Stimulated activated effector memory CD8-positive, alpha-beta T cell treated with anti-CD3 and anti-CD28 coated beads, Interleukin-12 subunit alpha, Interleukin-12 subunit beta, amount 100 ng/mL, for 72 hours (primary cell): ENCODE measurements at places on chromosomes 5 and 9.

DNA sequence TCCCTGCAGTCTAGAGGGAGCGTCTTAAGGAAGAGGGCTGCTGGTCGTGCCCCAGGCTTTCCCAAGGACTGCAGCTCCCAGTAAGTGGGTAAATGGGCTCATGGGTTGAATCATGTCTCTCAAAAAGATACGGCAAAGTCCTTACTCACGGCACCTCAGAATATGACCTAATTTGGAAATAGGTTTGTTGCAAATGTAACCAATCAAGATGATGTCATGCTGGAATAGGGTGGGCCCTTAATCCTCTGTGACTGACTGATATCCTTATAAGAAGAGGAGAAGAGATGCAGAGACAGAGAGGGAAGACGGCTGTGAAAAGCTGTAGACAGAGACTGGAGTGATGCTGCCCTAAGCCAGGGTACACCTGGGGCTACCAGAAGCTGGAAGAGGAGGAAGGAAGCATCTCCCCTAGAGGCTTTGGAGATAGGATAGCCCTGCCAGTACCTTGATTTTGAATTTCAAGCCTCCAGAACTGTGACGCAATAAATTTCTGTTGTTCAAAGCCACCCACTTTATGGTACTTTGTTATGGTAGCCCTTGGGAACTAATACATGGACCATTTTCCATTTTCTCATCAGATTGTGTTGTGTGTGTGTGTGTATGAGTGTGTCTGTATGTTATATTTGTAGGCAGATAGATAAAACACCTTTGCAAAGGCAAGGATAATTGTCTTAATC lies 15.0 kb downstream of the GALNT10 start:
- no peak for DNase-seq

- DNase-seq: no peak
Measured at GRCh38 chr5:6788956-6789649, 75.9 kb downstream of the TENT4A start.

GRCh38 chr9:81620002-81620390 lies 69.4 kb downstream of the TLE1 start:
- DNase-seq: no peak

DNA sequence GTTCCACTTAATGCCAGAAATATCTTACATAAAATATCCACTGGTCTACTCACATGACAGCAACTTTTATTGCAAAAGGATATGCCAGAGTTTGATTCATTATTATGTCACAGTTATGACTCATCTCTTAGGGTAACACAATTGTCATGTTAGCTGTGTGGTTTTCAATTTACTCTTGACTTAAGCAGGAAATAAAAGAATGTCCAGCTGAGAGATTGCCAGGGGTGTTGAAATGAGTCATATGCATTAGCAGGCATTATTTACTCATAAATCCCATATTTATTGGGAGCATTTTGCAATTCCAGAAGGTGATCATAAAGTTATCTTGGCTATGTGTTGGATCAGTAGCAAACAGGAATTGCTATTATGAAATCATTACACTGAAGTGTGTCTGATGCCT lies 1164.6 kb upstream of the CDH18 start:
- DNase-seq: no peak

DNA sequence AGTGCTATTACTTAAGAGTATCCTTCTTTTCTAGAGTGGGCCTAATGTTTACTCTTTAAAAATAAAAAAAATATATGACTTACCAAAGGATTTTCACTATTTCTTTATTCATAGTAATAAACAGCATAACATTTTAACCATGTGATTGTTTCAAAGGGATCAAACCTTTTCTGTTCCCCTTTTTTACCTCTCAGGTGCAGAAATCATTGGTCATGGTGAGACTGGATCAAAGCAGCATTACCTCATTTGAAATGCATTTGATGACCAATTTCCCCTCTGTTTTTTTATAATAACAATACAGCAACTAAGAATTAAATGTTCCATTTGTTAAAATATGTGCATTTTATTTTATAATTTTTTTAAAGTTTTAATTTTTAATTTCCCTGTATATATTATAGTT lies 598.0 kb upstream of the RGMB start:
- no peak for DNase-seq
